A549 treated with ZK216348 at 1 μM for 4 hours (cell line): ENCODE measurements at places on chromosomes 6 and 20. TPM values are rescaled to one million over a fixed set of nuclear protein-coding genes. Genes with fewer than 3 reads are reported as not detected.

TMEM74B gene
- total RNA-seq = 2.5 to 5.3 TPM (median 3.4 TPM) in 5 replicates

NKAIN4 gene
- 4.6 to 8.9 TPM (median 5.2 TPM) in 5 replicates for total RNA-seq

FNDC1 gene
- total RNA-seq = 0.05 to 0.13 TPM (median 0.08 TPM) in 4 of 5 replicates, not detected in the other

LAMA4 gene
- total RNA-seq = 0.71 to 1.4 TPM (median 1.2 TPM) in 5 replicates

PROKR2 gene
- total RNA-seq = not detected in 5 replicates

DLGAP4 gene
- 47.8 to 74.2 TPM (median 64.6 TPM) in 5 replicates for total RNA-seq

KHDC1L gene
- total RNA-seq = 0.32 to 0.36 TPM in 2 of 5 replicates, not detected in the others

KCNB1 gene
- total RNA-seq = 0.37 to 0.99 TPM (median 0.63 TPM) in 5 replicates

PANK2 gene
- total RNA-seq = 51.8 to 61.7 TPM (median 56.6 TPM) in 5 replicates

PDE10A gene
- 27.5 to 33.7 TPM (median 30.1 TPM) in 5 replicates for total RNA-seq

BTBD9 gene
- 1.8 to 3.0 TPM (median 2.6 TPM) in 5 replicates for total RNA-seq

STMND1 gene
- not detected in 5 replicates for total RNA-seq

TRIM40 gene
- total RNA-seq = not detected in 5 replicates

ESR1 gene
- total RNA-seq = not detected in 5 replicates

TGM2 gene
- 309 to 541 TPM (median 445 TPM) in 5 replicates for total RNA-seq

RSPO3 gene
- 74.6 to 135 TPM (median 86.5 TPM) in 5 replicates for total RNA-seq

SNAP25 gene
- 11.5 to 20.3 TPM (median 15.3 TPM) in 5 replicates for total RNA-seq

HNF4A gene
- 11.4 to 21.3 TPM (median 16.5 TPM) in 5 replicates for total RNA-seq

PBOV1 gene
- total RNA-seq = not detected in 5 replicates

PTCRA gene
- total RNA-seq = not detected in 5 replicates

CRISP3 gene
- not detected in 5 replicates for total RNA-seq

PGC gene
- not detected in 5 replicates for total RNA-seq

NEURL2 gene
- 0.79 to 1.5 TPM (median 0.94 TPM) in 5 replicates for total RNA-seq
